ENCODE measurements at places on chromosomes 12 and 14. TPM values are rescaled to one million over a fixed set of nuclear protein-coding genes. Genes with fewer than 3 reads are reported as not detected.

GRCh38 chr12:89087149-89087825 lies 265.0 kb downstream of the DUSP6 start:
- DNase-seq = no peak

DNA sequence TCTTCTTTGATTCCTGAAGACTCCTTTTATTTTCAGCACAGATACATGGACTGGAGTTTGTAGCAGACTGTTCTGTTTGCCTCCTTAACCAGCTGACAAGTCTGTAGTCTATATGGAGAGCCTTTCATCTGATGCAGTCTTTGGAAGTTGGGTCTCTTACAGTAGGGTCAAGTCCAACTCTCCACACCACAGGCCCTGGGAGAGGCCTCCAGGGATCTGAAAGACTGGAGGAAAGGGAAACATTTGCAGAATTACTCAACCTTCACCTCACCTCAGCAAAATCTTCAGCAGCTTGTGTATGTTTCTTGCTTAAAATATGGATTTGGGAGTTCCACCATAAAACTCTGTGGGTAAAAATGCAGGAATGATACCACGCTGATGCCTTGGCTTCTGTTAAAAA lies 188.4 kb downstream of the MSRB3 start:
- no peak for DNase-seq

The PLEKHG3 gene
- 28.2 TPM for total RNA-seq

The ITGA5 gene
- 13.2 TPM for total RNA-seq

- no peak for DNase-seq
Measured at GRCh38 chr12:49827401-49828099, 663 bp downstream of the NCKAP5L start.

DNA sequence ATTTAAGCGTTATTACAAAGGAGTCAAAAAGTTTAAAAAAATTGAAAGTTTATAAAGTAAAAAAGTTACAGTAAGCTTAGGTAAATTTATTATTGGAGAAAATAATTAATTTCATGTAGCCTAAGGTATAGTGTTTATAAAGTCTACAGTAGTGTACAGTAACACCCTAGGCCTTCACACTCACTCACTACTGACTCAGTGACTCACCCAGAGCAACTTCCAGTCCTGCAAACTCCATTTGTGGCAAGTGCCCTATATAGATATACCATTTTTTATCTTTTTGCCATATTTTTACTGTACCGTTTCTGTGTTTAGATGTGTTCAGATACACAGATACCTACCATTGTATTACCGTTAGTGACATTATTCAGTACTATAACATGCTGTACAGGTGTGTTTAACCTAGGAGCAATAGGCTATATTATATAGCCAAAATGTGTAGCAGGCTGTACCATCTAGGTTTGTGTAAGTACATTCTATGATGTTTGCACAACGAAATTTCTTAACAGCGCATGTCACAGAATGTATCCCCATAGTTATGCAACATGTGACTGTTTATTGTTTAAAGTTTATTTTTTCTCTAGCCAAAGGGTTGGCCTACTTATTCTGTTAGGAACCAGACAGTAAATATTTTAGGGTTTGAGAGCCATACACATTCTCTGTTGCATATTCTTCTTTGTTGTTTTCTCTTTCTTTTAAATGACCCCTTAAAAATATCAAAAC lies 155.5 kb downstream of the PCNX1 start:
- DNase-seq = no peak

DNA sequence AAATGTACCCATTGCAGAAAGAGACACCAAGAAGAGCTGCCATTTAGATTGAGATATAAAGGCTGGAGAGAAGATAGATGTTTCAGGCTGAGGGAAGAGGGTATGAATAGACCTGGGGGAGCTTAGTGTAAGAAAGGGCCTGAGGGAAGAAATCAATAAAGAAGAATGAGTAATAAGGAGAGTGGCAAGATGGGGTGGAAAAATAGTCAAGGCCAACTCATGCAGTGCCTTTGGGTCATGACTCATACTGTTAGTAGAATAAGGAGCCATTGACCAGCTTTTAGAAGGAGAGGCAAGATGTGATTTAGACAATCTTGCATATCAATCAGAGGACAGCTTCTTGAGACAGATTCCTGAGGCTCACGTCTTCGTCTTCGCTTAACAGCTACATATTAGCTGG lies 287.5 kb downstream of the DUSP6 start:
- DNase-seq = no peak

DNA sequence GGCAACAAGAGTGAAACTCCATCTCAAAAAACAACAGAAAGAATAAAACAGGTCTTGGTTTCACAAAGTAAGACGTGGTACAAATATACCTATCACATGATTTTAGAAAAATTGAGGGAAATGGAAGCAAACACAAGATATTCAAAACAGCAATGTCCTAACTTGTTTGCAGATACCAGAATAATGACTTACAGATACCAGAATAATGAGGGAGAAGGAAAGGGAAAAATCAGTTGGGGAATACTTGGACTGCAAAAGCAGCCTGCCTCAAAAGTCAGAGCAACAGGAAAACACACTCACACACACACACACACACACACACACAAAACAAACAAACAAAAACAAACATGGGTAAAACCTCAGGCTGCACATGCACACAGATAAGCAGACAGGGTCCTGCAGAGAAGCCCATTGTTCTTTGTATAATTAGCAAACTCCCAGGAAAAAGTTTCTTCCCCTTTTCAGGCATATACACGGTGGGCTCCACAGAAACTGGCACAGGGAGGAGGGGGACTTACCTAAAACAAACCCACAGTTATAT lies 65.7 kb upstream of the CAPRIN2 start:
- DNase-seq = no peak

The SSTR1 gene
- not detected for total RNA-seq

GRCh38 chr14:68160779-68161546 lies 341.4 kb downstream of the RAD51B start:
- no peak for DNase-seq

- no peak for DNase-seq
Measured at GRCh38 chr14:45891417-45892080, 638.5 kb upstream of the MIS18BP1 start.

DNA sequence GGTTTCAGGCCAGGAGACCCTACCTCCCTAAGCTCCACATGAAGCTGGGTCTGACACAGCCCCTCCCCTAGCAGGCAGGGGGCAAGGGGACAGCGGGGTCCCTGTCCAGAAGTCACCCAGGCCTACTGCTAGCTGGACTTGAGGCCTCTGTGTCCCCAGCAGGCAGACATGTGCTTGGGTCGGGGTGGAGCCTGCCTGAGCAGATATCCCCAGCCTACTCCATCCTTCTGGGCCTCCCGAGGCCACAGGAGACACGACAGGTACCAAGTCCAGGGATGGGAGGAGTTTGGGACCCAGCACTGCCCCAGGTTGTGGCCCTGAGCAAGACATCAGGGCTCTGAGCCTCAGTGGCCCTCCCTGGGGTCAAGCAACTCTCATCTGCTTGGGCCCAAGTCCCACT lies 105.2 kb upstream of the EIF5 start:
- DNase-seq = no peak

DNA sequence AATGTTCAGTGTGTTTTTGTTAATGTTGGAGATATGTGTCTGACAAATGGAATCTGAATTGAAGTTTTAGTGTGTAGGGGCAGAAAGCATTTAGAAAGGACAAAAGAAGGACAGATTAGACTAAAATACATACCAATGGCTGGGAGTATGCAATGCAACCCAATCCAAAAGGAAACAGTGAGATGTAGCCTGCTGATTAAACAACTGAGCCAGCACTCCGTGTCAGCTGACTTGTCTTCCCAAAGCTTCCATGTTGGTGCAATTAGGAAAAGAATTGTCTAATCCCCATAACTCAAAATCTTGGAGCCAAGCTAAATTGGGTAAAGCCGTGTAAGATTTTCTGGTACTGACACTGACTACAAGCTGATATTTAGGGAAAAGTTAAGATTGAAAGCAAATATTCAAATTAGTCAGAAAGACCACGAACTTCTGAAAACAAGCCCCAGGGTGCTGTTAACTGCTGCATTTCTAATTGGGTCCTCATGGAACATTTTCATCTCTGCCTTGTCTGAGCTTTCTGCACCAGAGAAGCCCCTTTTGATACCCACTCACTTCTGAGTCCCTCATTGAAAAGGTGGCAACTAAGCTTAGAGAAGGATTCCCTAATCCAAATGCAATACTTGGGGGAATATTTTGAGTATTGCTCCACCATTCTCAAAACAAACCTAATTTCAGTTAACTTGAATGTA lies 109.1 kb downstream of the DAD1 start:
- no peak for DNase-seq

All from activated CD8-positive, alpha-beta memory T cell treated with anti-CD3 and anti-CD28 coated beads, Interleukin-2, amount 10 ng/mL, durations not matched to agents 7 days and 5 days (primary cell).